T-helper 2 cell (primary cell): ENCODE measurements at places on chromosomes 12 and 14.
A peak's percentile ranks its signal among the peaks of the same experiment; 100 is the strongest.

- DNase-seq: no peak
Measured at GRCh38 chr14:100263141-100263540, 24.2 kb downstream of the YY1 start.

GRCh38 chr12:1661553-1662335, 29.1 kb upstream of the ADIPOR2 start:
- peak; percentile 79 for DNase-seq

GRCh38 chr12:122123051-122123760, 44.6 kb downstream of the MLXIP start:
- DNase-seq: peak; percentile 60

DNA sequence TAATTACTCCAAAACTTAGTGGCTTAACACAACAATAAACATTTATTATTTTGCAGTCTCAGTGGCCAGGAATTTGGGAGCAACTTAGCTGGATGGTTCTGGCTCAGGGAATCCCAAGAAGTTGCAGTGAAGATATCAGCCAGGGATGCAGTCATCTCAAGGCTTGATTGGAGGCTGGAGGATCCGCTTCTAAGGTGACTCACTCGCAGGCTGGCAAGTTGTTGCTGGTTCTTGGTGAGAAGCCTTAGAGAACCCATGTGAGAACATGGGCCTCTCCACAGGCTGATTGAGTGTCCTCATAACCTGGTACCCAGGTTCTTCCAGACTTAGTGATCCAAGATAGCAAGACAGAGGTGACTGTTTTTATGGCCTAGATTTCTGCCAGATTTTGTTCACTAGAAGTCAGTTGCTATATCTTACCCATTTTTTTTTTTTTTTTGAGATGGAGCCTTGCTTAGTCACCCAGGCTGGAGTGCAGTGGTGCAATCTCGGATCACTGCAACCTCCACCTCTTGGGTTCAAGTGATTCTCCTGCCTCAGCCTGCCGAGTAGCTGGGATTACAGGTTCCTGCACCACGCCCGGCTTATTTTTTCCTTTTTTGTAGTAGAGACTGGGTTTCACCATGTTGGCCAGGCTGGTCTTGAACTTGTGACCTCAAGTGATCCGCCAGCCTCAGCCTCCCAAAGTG, 32.5 kb downstream of the BRMS1L start:
- DNase-seq: no peak

DNA sequence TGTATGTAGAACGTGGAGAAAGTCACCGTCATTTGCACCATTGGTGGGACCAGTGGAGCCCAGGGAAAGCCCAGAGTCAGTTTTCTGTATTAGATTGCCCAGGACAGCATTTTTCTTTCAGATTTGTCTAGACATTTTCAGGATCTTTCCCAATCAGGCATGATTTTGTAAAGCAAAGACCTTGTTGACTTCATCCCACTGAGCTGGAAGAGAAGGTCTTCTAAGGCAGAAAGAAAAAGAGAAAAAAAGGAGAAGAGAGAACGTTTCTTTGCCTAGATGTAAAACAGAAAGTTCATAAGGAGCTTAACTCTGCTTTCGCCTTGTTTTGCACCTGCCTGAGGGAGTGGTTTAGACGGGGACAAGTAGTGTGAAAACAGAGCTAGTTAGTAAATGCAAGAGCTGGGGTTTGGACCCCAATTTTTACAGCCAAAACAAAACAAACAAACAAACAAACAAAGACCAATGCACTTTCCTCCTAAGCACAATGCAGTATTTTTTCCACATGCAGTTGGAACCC, 273.1 kb downstream of the ZFP36L1 start:
- DNase-seq: no peak

- no peak for DNase-seq
Measured at GRCh38 chr14:93042968-93043940, 72.5 kb downstream of the ITPK1 start.

- DNase-seq: no peak
Measured at GRCh38 chr12:30110958-30111586, 327.3 kb upstream of the TMTC1 start.

GRCh38 chr14:36988568-36988967, 183.8 kb downstream of the SLC25A21 start:
- DNase-seq: no peak

- DNase-seq: no peak
Measured at GRCh38 chr14:76077340-76077739, 74.4 kb upstream of the GPATCH2L start.

DNA sequence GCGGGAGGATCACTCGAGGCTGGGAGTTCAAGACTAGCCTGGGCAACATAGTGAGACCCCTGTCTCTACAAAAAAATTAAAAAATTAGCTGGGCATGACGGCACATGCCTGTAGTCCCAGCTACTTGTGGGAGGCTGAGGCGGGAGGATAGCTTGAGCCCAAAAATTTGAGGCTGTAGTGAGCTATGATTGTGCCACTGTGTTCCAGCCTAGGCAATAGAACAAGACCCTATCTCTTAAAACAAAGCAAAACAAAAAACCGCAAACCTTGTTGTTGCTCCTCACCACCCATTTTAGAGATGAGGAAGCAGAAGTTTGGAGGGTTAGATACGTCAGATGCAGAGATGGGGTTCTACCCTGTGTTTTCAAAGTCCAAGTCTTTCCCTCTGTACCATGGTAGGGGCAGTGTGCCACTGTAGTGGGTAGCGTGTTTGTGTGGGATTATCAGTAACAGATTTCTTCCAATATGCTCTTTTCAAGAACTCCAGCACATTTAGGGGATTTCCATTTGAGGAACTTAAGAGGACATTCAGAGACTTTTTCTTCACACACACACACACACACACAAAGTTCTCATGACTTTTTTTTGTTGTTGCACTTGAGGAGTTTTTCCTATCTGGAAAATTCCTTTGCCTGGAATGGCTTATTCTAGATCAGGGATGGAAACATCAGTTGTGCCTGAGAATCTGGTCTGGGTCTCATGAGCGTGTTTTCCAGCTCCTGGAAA, 186.5 kb downstream of the CHST11 start:
- DNase-seq: peak; percentile 64

DNA sequence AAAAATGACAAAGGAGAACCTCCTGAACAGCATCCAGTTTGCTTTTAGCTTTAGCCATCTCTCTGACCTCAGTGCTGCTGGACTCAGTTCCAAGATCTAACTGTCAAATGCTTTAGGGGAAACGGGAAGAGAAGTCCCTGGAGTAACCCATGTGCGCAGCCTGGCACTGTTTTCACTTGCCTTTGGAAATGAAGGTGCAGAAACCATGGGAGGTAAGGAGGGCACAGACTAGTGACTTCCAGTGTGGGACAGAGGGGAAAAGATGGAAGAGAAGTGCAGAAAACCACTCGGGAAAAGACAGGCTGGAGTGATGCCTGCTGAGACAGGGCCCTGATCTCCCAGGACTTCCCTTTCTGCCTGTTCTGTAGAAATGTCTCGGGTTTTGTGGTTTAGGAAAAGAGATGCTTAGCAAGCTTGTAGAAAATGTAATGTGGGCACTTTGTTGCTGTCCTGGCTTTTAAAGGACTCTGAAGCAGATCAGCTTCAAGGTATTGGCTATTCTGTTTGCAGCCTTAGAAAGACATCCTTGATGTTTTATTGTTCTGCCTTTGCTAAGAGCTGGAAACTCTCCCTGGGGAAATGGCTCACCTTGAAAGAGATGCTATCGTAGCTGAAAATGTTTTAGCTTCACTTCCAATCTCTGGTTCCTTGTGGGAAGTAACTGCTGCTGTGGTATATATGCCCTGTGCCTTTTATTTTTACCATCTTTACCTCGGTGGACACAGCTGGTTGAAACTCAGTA, 124.6 kb upstream of the HIF1A start:
- no peak for DNase-seq

- no peak for DNase-seq
Measured at GRCh38 chr12:414859-415258, 13.4 kb downstream of the CCDC77 start.

- no peak for DNase-seq
Measured at GRCh38 chr12:131096681-131097181, 143.0 kb downstream of the ADGRD1 start.

DNA sequence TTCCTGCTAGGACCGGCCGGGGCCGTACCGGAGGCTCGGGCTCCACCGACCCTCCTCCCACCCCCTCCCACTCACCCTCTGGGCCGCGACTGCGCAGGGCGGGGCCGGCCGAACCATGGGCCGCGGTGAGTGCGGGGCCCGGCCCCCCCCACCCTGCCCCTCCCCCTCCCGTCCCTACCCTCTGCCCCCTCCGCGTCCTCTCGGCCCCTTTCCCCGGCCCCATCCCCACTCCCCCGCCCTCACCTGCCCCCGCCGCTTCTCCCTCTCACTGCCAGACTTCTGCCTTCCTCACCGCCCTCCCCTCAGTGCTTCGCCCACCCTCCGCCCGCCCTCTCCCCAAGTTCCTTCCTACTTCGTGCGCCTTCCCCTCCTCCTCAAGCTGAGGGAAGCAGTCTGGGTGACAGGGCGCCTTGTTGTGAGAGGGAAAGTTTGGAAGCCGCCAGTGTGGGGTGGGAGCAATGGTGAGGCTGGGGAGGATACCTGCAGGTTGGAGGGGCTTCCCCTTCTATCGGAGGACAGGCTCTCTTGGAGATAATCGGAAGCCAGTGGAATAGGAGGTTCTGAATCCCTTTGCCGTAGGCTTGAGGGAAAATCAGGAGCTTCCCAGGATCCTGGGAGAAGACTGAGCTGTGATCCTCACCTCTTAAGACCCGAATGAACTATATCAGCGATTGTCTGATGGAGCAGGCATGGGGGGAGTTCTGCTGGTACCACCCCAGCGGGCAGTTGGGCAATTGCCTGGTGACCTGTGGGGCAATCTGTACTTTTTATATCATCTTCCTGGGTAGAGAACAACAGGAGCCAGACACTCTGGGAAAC, 472 bp downstream of the MBD6 start:
- peak; percentile 49 for DNase-seq

- DNase-seq: no peak
Measured at GRCh38 chr12:84512751-84513150, 399.8 kb downstream of the SLC6A15 start.

- DNase-seq: no peak
Measured at GRCh38 chr12:124217508-124218242, 77.2 kb upstream of the RFLNA start.

- no peak for DNase-seq
Measured at GRCh38 chr12:10101042-10101579, 2.3 kb upstream of the CLEC1A start.

DNA sequence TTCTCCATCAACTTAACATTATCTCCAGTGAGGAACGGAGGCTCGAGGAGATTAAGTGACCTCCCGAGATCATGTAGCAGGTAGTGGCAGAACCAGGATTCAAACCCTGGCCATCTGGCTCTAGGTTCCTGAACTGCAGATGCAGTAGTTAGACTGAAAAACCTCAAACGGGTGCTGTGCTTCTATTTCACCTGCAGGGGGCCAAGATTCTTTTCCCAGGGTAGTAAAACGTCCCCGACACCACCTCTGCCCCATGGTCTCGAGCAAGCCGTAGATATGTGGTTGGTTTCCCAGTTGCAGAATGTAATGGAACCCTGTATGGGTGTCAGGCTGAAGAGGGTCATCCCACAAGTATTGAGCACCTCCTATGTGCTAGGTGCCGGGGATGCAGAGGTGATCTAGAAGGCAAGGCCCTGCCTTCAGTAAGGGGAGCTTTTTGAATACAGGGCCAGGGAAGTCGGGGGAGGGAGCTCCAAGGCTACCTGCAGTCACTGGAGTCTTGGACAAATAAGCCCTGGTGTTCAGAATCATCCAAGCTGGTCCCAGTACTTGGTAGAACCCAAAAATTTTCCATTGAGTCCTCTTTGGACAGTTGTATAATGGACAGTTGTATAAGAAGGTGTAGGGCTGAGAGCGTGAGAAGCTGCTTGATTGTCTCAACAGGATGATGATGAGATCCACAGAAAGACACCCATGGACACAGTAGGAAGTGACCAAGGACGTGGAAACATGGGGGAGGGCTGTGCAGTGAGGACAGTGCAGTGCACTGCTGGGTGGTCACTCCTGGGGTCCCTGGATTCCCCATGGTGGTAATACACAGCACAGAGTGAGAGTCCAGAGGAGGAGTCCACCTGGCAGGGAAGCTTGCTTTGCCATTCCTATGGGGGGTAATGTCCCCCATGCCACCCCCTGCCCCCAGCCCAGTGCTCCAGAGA, 197.2 kb downstream of the CHST11 start:
- no peak for DNase-seq

DNA sequence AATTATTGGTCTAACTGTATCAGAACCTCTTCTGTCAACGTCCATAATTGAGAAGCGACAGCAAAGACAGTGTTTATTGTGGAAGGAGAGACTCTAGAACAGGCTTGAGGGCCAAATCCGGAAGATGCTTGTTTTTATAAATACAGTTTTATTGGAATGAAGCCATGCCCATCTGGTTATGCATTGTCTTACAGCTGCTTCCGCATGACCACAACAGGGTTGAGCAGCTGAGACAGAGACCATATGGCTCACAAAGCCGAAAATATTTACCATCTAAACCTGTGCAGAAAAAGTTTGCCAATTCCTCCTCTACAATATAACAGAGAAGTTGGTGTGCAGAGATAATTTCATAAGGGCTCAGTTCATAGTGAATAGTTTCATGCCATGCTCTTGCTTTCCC, 24.5 kb downstream of the PRKAB1 start:
- no peak for DNase-seq

- DNase-seq: no peak
Measured at GRCh38 chr14:96246539-96246847, 9.5 kb upstream of the BDKRB1 start.

DNA sequence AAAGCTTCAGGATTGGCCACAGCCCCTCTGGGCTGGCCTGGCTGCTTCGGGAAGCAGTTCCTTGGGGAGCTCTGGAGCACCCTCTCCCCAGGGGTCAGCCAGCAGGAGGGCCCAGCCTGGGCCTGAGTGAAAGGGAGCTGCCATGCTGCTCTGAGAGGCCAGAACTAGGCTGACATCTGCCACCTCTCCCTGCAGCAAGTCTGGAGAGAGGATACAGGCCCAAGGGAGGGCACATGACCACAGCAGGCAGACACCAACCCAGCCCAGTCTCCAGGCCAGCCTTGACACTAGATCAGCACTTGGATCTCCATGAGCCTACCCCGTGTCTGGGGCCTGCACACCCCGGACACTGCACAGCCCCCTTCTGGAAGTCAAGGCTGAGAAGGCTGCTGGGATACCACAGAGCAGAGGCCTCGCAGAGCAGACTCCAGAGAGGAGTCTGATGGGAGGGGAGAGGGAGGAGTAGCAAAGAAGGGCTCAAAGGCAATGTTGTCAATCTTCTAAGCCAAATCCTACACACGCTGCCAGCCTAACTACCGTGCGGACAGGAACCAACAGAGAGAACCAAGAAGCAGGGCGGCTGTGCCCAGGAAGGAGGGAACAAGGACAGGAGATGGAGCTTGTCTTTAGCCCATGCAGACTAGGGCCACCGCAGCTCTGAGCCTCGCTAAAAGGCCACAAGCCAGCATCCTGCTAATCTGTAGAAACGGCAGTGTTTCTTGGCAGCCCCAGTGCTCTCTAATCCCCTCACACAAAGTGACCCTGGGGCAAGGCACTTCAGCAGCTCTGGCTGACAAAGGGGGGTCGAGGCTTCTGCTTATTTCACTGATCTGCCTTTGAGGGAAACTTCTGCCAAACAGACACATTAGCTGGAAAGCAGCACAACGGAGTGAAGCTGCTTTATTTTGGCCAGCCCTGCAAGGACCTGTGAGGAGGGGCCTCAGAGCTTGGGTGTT, 12.9 kb downstream of the COL2A1 start:
- no peak for DNase-seq

GRCh38 chr14:90697577-90698206, 118.5 kb downstream of the TTC7B start:
- peak; percentile 70 for DNase-seq
